ENCODE measurements at places on chromosomes 12 and 14.

DNA sequence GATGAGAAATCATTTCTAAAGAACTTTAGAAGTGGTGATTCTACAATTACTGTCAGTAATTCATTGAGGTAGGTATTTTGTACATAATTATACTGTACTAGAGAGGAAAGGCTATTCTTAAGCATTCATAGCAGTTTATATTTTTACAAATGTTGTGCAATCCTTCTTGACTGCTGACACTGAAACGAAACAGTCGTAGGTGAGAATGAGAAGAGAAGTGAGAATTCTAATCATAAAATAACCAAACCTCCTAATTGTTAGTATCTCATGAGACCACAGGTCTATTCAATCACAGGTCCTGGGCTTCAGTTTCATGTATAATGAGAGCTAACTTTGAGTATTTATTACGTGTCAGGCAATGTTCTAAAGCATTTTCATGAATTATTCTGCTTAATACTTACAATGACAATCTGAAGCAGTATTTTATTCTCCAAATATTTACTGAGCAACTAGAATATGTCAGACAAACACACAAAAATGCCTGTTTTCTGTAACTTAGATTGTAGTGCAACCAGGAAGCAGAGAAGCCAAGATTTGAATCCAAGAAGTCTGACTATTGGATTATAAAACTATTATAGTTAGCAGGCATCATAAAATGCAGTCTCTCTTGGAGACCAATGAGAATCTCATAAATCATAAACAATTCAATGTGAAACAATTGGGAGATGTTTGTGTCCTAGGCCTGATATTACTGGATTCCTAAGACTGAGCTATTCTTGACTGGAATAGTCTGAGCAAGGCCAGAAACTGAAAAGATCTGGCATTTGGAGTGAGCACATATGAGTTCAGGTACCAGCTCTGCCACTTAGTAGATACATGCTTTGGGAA, 24.3 kb downstream of the RERG start:
- no peak for DNase-seq

GRCh38 chr14:27688841-27689444, 1077.6 kb upstream of the FOXG1 start:
- no peak for DNase-seq

GRCh38 chr12:49874142-49874897, 29.4 kb downstream of the FAIM2 start:
- DNase-seq: no peak

DNA sequence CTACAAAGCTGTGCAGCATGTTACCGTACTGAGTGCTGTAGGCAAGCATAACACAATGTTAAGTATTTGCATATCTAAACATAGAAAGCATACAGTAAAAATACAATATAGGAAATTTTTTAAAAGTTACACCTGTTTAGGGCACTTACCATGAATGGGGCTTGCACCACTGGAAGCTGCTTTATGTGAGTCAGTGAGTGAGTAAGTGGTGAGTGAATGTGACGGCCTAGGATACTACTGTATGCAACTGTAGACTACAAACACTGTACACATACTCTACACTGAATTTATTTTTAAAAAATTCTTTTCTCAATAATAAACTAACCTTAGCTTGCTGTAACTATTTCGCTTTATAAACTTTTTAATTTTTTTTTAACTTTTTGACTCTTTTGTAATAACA, 82.1 kb upstream of the FSCB start:
- DNase-seq: no peak

- no peak for DNase-seq
These were observed 93.2 kb downstream of the NAV3 start for GRCh38 chr12:77923882-77924281.

DNA sequence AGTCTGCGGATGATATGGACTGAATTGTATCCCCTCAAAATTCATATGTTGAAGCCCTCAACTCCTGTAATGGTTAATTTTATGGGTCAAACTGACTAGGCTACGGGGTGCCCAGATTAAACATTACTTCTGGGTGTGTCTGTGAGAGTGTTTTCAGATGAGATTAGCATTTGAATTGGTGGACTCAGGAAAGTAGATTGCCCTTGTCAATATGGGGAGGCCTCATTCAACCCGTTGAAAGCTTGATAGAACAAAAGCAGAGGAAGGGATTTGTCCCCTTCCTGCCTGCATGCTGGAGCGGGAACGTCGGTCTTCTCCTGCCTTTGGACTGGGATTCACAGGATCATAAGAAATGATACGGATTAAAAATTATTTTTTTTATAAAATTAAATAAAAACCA, 84.5 kb downstream of the BBS10 start:
- DNase-seq: no peak

DNA sequence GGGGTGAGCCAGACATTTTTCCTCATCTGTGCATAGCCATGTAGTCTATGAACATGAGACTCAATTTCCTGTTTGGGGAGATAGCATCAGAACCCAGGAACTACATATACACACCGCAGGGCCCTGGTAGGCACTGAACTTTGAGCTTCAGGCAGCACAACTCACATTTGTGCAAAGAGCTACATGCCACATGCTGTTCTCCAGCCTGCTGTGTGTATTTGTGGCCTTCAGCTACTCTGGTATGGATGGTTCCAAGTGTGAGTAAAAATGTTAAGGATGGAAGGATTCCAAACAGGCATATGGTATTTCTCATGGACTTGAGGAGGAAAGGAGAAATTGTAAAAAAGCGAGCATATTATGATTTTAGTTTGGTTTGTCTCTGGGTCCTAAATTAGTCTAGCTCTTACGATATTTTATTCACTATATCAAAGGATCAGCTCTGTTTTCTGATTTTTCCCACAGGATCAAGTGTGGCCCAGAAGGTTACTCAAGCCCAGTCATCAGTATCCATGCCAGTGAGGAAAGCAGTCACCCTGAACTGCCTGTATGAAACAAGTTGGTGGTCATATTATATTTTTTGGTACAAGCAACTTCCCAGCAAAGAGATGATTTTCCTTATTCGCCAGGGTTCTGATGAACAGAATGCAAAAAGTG, 422.4 kb upstream of the OR4E1 start:
- no peak for DNase-seq

- no peak for DNase-seq
These were observed 365.4 kb upstream of the ATP2B1 start for GRCh38 chr12:90074086-90074485.

- no peak for DNase-seq
These were observed 308.2 kb downstream of the ATP23 start for GRCh38 chr12:58249610-58250009.

GRCh38 chr12:21337959-21338744, 3.4 kb upstream of the SLCO1A2 start:
- DNase-seq: no peak

DNA sequence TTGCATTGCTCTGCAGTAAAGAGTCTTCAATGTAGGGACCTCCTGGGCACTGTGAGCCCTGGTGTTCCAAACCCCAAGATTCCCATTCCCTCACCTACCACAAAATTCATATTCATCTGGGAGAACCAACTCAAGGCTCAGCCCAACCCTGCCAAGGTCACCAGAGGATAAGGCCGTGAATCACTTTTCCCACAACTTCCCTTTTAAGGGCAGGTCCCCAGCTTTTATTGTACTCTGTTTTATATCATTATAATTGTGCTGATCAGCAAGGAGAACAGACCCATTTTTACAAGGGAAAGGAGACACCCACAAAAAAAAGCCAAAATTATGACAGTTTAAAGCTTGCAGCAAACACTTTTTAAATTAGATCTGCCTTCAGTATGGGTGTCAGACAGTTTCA, 363.0 kb upstream of the FKBP4 start:
- DNase-seq: no peak

GRCh38 chr14:104975481-104976197, 2.5 kb downstream of the AHNAK2 start:
- no peak for DNase-seq

- DNase-seq: no peak
These were observed 42.5 kb downstream of the PRKAB1 start for GRCh38 chr12:119710374-119710964.

DNA sequence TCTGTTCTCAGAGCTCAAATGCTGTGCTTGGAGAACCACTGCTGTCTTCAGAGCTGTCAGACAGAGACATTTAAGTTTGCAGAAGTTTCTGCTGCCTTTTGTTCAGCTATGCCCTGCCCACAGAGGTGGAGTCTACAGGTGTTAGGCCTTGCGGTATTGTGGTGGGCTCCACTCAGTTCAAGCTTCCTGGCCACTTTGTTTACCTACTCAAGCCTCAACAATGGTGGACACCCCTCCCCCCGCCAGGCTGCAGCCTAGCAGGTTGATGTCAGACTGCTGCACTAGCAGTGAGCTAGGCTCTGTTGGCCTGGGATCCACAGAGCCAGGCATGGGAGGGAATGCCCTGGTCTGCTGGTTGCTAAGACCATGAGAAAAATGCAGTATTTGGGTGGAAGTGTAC, 323.8 kb downstream of the BCAT1 start:
- DNase-seq: no peak

- peak; percentile 58 for DNase-seq
These were observed 678 bp downstream of the RPS6KA5 start for GRCh38 chr14:91059576-91060350.

- peak; percentile 60 for DNase-seq
These were observed 3.6 kb downstream of the ISCU start for GRCh38 chr12:108565976-108566375.

- no peak for DNase-seq
These were observed 52.3 kb upstream of the RFLNA start for GRCh38 chr12:124242529-124243065.

- DNase-seq: no peak
These were observed 34.5 kb downstream of the VDR start for GRCh38 chr12:47870175-47870781.

- DNase-seq: no peak
These were observed 115.3 kb downstream of the RAD51B start for GRCh38 chr14:67934862-67935261.

- no peak for DNase-seq
These were observed 13.6 kb downstream of the YARS2 start for GRCh38 chr12:32742133-32742532.

GRCh38 chr14:92253381-92253894, 69.5 kb upstream of the SLC24A4 start:
- DNase-seq: no peak

Measured in activated effector memory CD4-positive, alpha-beta T cell treated with Interleukin-2 at 50 U/mL for 16 hours (primary cell).